HFFc6 (cell line): ENCODE measurements at places on chromosomes 5 and 9. TPM values are rescaled to one million over a fixed set of nuclear protein-coding genes. Genes with fewer than 3 reads are reported as not detected.

GRCh38 chr9:33048054-33048465 lies 23.0 kb downstream of the DNAJA1 start:
- no peaks in the 10 kb centered on the region; the same call in 1 of the 2 replicates for H3K27me3 ChIP-seq
- peaks cover 22% of the 10 kb centered on the region; the same call in 1 of the 2 replicates for H3K36me3 ChIP-seq
- no peak for DNase-seq
- H3K27ac ChIP-seq, result no peak overlapping the region
- no peak overlapping the region for H3K4me3 ChIP-seq
- peaks cover 19% of the 10 kb centered on the region for H3K4me1 ChIP-seq

- DNase-seq, result no peak
- no peaks in the 10 kb centered on the region; the same call in 1 of the 2 replicates for H3K27me3 ChIP-seq
- no peak overlapping the region; the same call in 1 of the 2 replicates for H3K27ac ChIP-seq
- no peak overlapping the region for H3K4me3 ChIP-seq
These were observed 39.6 kb downstream of the SH3PXD2B start for GRCh38 chr5:172414531-172415361.

DNA sequence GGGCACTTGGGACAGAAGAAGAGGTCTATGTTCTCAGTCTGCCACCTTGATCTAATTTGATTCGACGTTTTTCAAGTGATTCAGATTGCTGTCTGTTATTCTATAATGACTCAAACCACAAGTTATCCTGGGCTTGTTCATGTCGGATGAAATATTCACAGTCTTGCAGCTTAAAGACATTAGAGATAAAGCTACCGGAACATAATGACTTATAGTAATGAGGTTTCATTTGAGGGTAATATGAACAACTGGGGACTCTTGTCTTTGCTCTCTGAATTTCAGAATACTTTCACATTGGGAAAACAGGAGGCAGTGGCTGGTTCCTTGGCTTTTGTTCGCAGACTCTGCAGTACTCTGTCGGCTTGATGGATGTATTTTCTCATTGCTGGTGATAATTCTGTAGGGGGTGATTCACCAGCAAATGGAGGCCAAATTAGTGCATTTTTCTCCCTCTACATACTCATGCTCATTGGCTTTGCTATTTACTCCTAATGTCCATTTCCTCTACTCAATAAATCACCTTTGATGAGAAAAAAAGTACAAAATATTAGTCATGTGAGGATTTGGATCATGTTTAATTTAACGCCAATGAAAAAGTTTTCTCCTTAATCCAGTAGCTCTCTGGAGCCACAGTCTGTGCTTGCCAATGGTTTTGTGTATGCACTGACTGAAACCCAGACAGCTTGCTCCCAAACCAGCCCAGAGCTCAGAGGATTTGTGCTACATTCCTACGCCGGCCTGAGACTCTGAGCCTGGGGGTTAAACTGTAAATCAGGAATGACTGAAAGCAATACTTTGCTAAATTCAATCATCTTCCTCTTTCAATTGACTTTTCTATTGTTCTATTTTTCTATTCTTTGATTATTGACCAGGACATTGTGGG lies 154.7 kb upstream of the ANKH start:
- peaks cover 54% of the 10 kb centered on the region for H3K4me1 ChIP-seq
- DNase-seq, result peak; percentile 28
- peaks cover 14% of the 10 kb centered on the region for H3K27me3 ChIP-seq
- H3K36me3 ChIP-seq, result peaks cover 14% of the 10 kb centered on the region; the same call in 1 of the 2 replicates

The CCNJL gene
- total RNA-seq, result not detected in 3 replicates

The CREB3 gene
- 106 to 133 TPM (median 119 TPM) in 3 replicates for total RNA-seq

DNA sequence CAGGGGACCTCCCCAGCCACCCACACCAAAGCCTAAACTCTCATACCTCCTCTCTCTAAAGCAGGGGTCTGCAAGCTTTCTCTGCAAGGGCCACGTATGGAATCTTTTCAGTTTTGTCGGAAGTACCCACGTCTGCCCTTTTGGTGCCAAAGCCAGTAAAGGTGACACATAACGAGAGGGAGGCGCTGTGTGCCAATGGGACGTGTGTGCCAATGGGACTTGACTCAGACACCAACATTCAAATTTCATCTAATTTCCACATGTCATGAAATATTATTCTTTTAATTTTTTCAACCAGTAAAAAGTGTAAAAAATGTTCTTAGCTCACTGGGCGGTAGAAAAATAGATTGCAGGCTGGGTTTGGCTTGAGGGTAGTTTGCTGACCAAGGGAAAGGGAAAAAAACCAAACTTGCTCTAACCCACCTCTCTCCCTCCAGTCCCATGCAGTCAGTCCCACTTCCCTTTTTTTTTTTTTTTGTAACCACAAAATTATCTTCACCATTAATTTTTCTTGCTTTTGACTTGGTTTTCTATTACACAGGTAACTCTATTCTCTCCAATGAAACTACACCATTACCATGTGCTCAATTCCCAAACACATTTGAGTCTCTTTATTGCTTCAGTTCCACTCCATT lies 25.5 kb downstream of the OR2V1 start:
- H3K4me1 ChIP-seq, result peaks cover 8% of the 10 kb centered on the region
- H3K4me3 ChIP-seq, result no peak overlapping the region
- H3K36me3 ChIP-seq, result no peaks in the 10 kb centered on the region
- H3K27ac ChIP-seq, result no peak overlapping the region
- no peak for DNase-seq

The C9orf153 gene
- not detected in 3 replicates for total RNA-seq

GRCh38 chr5:145680169-145680568 lies 155.0 kb downstream of the PRELID2 start:
- H3K4me1 ChIP-seq, result peaks cover 34% of the 10 kb centered on the region
- H3K4me3 ChIP-seq, result no peak overlapping the region
- H3K27ac ChIP-seq, result no peak overlapping the region

- H3K4me1 ChIP-seq, result peaks cover 18% of the 10 kb centered on the region
- H3K36me3 ChIP-seq, result no peaks in the 10 kb centered on the region
- H3K27me3 ChIP-seq, result peaks cover 2% of the 10 kb centered on the region; the same call in 1 of the 2 replicates
- DNase-seq, result no peak
- H3K4me3 ChIP-seq, result no peak overlapping the region
These were observed 2.0 kb upstream of the TNFAIP8 start for GRCh38 chr5:119353686-119354366.

The IFNA17 gene
- total RNA-seq, result not detected in 3 replicates

GRCh38 chr5:11385251-11385900 lies 518.9 kb downstream of the CTNND2 start:
- H3K4me3 ChIP-seq, result no peak overlapping the region
- H3K27ac ChIP-seq, result no peak overlapping the region
- no peaks in the 10 kb centered on the region; the same call in 1 of the 2 replicates for H3K4me1 ChIP-seq
- no peak for DNase-seq
- peaks cover 2% of the 10 kb centered on the region; the same call in 1 of the 2 replicates for H3K27me3 ChIP-seq

- no peaks in the 10 kb centered on the region for H3K27me3 ChIP-seq
- DNase-seq, result no peak
- no peaks in the 10 kb centered on the region for H3K36me3 ChIP-seq
- H3K27ac ChIP-seq, result no peak overlapping the region
- H3K4me1 ChIP-seq, result no peaks in the 10 kb centered on the region
- H3K4me3 ChIP-seq, result no peak overlapping the region
These were observed 591.9 kb downstream of the LRRC70 start for GRCh38 chr5:63170486-63170885.

The DOCK2 gene
- 2.0 to 5.3 TPM (median 4.6 TPM) in 3 replicates for total RNA-seq

The PALM2AKAP2 gene
- 22.0 to 40.7 TPM (median 31.3 TPM) in 3 replicates for total RNA-seq
